ENCODE measurements at places on chromosomes 7 and 10.

DNA sequence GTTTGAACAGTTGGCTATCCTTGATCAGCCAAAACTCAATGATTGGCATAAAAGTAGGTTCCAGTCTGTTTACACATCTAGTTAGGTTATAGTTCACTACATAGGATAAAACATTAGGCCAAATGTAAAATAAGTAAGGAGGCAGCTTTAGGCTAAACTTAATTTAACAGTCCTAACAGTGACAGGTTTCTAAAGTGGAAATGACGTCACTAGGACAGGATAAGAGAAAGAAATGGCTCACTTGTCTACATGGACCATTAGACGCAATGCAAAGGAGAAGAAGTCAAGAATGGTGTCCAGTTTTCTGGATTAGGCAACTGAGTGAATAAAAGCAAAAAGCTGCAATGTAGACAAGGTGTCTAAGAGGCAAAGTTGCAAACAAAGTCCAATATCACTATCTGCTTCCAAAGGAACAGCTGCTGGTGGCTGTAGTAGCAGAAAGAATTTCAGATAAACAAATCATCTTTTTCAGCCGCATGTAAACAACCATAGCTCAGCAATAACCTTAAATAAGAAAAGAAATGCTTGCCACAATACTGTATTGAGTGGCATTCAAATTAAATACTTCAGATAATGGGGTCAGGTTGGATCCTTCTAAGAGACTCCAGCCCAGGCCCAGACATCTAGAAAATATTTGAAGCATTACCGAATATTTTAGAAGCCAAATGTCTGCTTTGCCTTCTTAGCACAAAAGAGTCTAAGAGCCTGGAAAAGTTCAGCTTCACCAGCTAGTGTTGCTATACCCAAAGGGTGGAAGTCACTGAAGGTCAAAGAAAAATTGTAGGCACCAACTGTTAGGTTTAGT, 154.2 kb downstream of the NEBL start:
- DNase-seq = no peak

- DNase-seq = no peak
Observed at GRCh38 chr10:127358337-127358736, 161.9 kb upstream of the INSYN2A start.

- no peak for DNase-seq
Observed at GRCh38 chr10:73992899-73993788, 4.8 kb upstream of the VCL start.

DNA sequence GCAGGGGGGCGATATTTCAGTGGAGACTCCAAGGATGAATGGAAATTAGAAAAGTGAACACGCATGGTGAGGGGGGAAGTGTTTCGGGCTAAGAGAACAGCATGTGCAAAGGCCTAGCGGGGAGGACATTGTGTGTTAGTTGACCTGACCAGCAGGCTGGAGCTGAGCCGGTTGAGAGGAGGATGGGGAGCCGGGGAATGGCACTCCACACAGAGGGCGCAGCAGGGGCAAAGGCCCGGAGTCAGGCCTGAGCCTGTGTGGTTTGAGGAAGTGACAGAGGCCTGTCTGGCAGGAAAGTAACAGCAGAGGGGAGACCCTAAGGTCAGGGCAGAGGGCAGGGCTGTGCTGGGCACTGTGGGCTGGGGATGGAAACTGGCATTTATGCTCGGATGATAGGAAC, 83.2 kb upstream of the ZNF479 start:
- DNase-seq = no peak

GRCh38 chr7:139490130-139490529, 6.7 kb upstream of the KLRG2 start:
- DNase-seq = no peak

- no peak for DNase-seq
Observed at GRCh38 chr10:119805702-119806230, 66.9 kb downstream of the MCMBP start.

- no peak for DNase-seq
Observed at GRCh38 chr7:146411975-146412374, 295.4 kb downstream of the CNTNAP2 start.

DNA sequence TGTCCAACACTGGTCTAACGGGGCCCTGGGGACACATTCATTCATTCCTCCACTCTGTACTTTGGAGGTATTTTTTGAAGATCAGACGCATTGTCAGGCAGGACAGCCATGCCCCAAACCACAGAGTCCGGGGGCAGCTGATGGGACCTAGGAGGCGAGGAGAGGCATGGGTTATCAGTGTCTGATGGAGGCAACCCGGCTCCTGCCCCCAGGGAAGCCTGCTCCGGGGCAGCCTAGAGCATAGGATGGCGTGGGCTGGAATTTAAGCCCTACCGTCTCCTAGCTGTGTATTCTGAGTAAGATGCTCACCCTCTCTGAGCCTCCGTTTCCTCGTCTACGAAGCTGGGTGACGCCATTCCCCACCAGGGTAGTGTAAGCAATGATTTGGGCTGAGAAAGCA, 55.4 kb upstream of the ELN start:
- DNase-seq = no peak

- no peak for DNase-seq
Observed at GRCh38 chr10:32371101-32371500, 24.1 kb upstream of the EPC1 start.

DNA sequence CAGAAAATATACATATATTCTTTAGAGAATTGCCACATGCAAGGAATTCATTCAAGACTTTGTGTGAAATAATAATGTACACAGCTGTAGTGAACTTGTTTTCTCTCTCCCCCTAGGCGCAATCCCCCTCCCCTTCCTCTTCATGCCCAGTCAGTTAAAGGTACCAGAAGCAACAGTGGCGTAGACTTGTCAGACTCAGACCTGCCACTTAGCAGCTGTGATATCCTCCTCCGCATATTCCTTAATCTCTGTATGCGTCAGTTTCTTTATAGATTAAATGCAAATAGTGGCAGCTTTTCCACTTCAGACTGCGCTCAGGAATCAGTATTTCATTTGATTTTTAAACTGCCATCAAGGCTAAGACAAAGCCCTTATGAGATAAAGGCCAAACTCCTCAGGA, 364.0 kb downstream of the GFRA1 start:
- no peak for DNase-seq

GRCh38 chr10:68135922-68136792, 26.9 kb downstream of the MYPN start:
- DNase-seq = no peak

GRCh38 chr7:127632276-127632910, 14.5 kb upstream of the PAX4 start:
- no peak for DNase-seq

All from CD4-positive, alpha-beta T cell treated with Interleukin-6 at 100 ng/mL for 8 hours (primary cell).